ENCODE measurements at places on chromosomes 16 and 17.

DNA sequence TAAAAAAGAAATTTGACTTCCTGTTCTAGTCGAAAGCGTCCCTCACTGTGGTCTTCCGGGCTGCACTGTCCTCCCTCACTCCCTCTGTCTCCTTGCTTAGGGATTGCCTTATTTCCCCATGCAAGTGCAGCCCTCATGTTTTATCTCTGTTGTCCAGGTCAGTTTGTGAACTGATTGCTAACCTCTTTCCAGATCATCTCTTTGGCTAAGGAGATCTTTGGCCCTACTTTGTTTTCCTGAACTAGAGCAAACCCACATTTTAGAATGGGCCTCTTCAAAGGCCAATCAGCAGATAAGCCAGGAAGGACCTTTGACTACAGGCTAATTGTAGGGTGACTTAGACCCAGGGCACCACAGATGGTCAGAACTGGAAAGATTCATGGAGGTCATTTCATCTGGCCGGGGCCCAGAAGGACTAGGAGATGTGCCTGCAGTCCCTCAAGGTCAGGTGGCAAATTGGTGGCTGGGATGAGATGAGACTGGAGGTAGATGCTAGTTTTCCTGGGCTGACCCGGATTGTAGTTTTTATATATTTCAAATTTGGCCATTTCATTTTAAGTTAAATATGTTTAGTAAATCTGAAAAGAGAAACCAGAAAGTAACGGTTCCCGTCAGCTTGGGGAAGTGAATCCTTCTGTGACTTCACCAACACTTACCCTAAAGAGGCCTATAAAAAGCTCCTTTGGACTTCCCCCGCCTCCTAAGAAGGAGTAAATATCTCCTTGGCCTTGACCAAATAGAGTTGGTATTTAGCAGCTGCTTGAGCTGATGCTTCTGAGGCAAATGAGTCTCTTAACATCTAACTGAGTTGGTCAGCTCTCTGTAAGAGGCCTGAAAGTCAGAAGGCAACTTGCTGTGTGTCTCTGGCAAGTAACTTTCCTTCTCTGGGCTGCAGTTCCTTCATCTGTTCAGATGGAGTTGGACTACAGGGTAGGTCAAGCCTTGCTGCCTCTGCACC lies 6.2 kb upstream of the SLC25A19 start:
- no peak for DNase-seq

GRCh38 chr16:9817586-9817985 lies 364.6 kb downstream of the GRIN2A start:
- no peak for DNase-seq

DNA sequence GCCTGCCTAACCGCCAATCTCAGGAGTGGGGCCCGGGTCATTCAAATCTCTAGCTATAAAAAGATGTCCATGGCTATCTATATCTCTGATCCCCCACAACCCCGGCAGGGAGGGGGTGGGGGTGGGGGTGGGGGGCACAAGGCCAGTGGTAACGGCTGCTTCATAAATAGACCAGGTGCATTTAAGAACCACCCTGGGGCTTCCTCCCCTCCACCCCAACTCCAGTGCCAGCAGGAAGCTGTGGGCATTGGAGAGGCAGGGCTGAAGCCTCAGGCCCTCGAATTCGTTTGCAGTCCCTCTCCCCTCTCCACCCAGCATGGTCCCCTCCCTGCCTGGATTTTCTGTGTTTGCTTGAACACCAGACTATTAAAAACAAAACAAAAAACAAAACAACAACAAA lies 56.0 kb downstream of the RAP1GAP2 start:
- no peak for DNase-seq

DNA sequence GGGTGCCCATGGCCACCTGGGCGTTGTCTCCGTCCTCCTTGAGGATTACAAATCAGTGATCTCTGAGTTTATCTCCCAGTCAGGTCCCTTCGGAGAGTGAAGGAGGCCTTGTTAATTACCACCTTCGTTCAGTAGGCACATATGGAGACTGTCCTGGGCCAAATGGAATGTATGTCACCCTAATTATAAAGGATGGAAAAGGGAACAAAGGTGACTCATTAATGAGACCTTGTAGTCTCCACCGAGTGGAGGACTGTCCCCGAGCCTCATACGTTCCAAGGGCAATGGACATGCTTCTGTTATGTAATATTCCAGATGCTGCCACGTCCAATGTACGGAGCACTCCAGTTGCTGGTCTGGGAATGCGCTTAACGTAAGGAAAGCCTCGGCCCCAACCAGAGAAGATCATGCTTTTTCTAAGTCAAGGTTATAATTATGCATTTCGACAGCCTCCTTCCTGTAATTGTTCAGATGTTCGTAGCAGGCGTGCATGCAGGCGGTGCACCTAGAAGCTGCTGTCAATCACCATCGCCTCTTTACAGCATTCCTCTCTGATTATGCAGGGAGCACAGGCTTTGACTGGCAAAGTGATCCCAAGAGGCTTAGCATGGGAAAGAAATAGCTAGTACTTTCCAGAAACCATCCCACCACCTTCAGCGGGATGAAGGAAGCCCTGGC lies 22.4 kb upstream of the SEC14L1 start:
- DNase-seq, result no peak

DNA sequence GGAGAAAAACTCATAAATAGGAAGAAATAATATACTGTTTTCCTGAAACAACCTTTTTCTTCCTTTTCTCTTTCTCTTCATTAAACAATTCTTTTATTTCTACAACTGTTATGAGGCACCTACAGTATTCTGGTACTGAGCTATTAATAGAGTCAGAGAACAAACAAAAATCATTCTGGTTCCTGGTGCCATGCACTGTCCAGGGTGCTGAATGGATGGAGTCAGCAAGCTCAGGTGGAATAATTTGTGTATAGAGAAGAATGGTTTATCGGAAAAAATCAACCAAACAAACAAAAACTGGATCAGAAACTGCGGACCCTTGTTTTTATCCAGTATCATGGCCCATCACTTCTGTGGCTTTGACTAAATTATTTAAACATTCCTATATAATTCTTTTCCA lies 430.3 kb upstream of the GOT2 start:
- no peak for DNase-seq

DNA sequence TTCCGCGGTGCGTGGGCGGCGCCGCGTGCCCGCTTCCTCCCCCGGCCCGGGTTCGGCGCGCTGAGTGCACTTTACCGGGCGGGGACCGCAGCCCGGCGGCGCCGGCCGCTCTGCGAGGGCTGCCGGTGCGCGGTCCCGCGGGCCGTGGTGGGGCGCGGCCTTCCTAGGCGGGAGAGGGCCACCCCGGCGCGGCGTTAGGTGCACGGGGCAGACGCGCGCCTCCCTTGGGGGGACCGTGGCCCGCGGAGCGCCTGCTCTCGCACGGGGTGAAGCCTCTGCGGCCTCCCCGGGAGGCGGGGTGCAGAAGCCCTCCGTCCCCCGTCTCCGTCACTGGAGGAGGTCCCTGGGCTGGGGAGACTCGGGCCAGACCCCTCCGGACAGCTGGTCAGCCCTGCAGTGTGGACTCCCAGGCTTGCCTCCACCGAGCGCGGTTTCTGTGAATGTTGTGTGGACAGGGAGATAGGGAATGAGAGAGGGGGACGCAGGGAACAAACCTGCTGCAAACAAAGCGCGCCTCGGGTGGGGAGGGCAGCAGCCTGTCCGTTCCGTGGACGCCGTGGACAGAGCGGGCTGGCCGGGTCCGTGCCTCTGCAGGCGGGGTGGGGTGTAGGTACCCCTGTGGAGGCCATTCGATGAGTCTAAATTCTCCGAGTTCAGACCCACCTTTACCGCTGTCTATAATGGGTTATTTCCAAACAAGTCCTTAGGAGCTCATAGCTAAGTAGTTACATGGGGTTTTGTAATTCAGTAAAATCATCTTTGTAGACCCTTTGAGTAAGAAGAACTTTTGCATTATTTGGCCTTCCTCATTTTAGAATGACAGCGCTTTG lies 721 bp downstream of the TBCD start:
- no peak for DNase-seq

DNA sequence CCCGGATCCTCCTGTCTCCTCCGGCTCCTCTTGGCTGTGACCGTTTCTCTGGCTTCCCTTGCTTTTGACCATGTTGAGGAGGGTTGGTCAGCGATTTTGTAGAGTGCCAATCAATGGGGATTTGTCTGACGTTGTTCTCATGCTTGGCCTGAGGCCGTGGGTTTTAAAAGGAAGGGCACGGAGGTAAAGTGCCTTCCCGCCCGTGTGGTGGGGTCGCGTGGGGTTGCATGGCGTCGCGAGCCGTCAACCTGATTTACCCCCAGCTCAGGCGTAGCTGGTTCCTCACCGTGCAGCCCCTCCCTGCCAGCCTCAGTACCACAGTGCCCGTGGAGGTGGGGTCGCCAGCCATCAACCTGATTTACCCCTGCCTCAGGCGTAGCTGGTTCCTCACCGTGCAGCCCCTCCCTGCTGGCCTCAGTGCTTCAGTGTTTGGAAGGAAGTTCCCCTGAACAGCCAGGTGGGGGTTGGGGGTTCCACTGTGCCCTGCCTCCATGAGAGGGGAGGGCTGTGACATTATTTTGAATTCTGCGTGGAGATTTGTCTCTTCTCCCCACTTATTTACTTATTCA lies 5.0 kb downstream of the TPSAB1 start:
- no peak for DNase-seq
